Kidney (tissue), 22 donors: ENCODE measurements at places on chromosomes 12 and 14. TPM values are rescaled to one million over a fixed set of nuclear protein-coding genes. Genes with fewer than 3 reads are reported as not detected.

Gene RPGRIP1
- polyA plus RNA-seq = not detected

- no peak for DNase-seq
- H3K4me1 ChIP-seq = peaks cover 5% of the 10 kb centered on the region
- no peaks in the 10 kb centered on the region for H3K27me3 ChIP-seq
Observed at GRCh38 chr12:115017346-115017745, 333.4 kb upstream of the TBX3 start.

- no peaks in the 10 kb centered on the region for H3K4me1 ChIP-seq
- no peaks in the 10 kb centered on the region for H3K27me3 ChIP-seq
- H3K36me3 ChIP-seq = no peaks in the 10 kb centered on the region
- H3K27ac ChIP-seq = no peak overlapping the region
Observed at GRCh38 chr12:738712-739111, 13.7 kb upstream of the WNK1 start.

GRCh38 chr14:51328064-51328771, 88.2 kb downstream of the TMX1 start:
- no peaks in the 10 kb centered on the region for H3K27me3 ChIP-seq
- no peak overlapping the region for H3K4me3 ChIP-seq
- H3K4me1 ChIP-seq = no peaks in the 10 kb centered on the region
- no peaks in the 10 kb centered on the region for H3K36me3 ChIP-seq
- DNase-seq = no peak
- no peak overlapping the region for H3K27ac ChIP-seq
